ENCODE measurements at places on chromosomes 4 and X.

DNA sequence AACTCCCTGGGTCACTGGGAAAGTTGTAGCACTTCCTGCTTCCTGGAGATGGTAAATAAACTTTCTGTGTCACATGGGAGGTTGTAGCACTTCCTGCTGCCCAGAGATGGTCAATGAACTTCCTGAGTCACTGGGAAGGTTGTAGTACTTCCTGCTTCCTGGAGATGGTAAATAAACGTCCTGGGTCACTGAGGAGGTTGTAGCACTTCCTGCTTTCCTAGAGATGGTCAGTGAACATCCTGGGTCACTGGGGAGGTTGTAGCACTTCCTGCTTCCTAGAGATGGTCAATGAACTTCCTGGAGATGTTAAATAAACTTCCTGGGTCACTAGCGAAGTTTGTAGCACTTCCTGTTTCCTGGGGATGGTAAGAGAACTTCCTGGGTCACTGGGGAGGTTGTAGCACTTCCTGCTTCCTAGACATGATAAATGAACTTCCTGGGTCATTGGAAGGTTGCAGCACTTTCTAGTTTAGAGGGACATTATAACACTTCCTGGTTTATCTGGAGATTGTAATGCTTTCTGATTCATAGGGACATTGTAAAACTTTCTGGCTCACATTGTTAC, 62.3 kb upstream of the CD99 start:
- no peak for DNase-seq

GRCh38 chrX:69021141-69021960, 143.9 kb downstream of the PJA1 start:
- no peak for DNase-seq

GRCh38 chr4:88823058-88823919, 125.7 kb upstream of the NAP1L5 start:
- DNase-seq = peak; percentile 5

DNA sequence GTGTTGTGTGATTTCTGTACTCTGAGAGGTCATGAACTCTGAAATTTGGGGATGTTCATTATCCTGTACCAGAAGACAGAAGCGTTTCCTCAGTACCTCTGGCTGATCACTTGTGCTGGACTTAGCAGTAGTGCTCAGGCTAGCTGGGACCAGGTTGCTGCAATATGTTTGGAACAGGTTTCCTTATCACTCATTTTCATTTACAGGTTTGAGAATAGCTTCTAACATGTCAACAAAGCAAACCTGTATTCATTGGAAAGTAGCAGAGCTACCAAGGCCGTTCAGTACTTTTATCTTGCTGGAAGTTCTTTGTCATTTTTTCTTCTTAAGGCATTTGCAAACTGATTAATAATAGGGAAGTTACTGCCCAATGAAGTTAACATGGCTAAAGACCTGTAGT, 242.9 kb upstream of the ANKRD50 start:
- no peak for DNase-seq

- no peak for DNase-seq
These were observed 57.1 kb downstream of the PDLIM5 start for GRCh38 chr4:94508806-94509205.

DNA sequence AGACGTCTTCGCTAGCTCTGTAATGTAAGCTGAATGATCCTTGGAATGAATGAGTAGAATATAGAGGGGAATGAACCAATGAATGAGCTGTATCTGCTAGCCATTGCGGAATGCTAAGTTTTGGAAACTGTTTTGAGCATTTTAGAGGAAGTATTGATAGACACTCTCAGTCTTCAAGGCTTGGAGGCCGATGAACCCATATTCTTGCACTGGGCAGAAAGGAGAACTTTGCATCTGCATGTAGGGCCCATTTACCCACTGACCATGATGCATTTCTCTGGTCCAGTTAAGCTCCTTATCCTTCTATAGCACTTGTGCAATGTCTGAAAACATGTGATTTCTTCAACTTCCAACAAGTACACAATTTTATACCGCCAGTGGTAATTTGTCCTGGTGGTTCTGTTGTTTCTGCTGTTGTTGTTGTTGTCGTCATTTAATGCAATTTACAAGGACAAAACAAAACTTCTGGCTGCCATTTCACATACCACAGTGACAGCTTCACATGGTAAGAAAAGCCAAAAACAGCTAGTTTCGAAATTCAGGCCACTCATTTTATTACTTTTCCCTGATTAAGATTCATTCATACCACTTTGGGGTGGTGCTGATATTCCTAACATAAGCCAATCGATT, 85.0 kb upstream of the MTM1 start:
- no peak for DNase-seq

- no peak for DNase-seq
These were observed 126.7 kb upstream of the EDNRA start for GRCh38 chr4:147354237-147354636.

DNA sequence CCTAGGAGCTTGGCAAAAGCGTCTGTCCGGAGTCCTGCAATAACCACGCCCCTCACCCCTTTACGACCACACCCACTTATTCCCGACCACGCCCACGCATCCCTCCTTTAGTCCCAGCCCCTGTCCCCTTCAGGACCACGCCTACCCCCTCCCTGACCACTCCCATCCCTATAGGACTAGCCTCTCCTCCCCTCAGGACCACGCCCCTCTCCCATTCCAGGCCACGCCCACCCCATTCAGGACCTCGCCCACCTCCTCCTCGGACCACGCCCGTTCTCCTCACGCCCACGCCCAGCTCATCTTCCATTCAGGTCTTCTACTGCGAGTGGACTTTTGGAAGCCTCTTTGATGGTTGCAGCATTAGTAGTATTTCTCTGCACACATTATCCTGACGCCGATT, 131.2 kb upstream of the STX18 start:
- no peak for DNase-seq

DNA sequence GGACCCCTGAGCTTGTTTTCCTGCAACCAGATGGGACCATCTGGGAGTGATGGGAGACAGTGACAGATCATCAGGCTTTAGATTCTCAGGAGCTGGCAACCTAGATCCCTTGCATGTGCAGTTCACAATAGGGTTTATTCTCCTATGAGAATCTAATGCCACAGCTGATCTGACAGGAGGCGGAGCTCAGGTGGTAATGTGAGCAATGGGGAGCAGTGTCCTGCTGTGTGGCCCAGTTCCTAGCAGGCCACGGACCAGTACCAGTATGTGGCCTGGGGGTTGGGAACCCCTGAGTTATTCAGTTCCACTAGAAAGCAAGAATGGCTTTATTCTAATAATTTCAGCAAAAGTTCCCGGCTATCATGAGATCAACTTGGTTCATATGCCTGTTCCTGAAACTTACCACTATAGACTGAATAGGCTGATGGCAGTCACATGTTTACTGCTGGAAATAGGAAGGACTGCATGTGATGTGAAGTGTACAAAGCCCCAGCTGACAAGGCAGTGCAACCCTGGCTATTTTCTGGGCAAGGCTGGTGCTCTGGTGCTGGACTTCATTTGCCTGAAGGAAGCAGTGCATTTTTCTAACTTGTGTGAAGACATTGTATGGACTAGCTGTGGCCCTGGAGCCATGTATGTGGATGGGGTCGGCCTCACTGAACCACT, 107.2 kb downstream of the SPRY1 start:
- DNase-seq = no peak

DNA sequence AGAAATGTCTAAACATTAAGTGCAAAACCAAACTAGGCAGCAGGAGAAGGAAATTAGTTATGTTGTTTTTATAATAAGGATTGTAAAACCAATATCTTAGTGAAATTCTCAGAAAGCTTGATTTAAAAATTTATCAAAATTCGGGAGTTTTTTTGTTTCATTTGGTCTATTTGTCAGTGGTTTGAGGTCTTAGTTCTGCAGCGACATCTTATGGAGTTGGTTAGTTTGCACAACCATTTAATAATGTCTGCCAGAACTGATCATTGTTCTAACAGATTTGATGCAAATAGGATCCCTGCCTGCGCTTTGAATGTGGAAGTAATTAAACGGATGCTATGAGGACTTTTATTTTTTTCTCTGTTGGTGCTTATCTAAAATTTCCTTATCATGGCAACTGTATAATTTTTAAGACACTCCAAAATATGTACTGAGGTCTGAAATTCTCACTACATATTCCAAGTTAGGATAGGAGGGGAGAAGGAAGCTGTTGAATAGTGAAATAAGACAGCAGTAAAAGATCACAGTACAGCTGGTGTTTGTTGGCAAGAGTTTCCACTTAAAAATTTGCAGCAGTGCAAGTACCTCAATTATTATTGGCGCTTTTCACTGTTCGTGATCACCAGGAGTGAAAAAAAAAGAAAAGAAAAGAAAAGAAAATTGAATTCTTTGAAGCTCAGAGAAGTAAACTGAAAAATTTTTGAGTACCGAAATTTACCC, 2521.4 kb downstream of the ARAP2 start:
- no peak for DNase-seq

DNA sequence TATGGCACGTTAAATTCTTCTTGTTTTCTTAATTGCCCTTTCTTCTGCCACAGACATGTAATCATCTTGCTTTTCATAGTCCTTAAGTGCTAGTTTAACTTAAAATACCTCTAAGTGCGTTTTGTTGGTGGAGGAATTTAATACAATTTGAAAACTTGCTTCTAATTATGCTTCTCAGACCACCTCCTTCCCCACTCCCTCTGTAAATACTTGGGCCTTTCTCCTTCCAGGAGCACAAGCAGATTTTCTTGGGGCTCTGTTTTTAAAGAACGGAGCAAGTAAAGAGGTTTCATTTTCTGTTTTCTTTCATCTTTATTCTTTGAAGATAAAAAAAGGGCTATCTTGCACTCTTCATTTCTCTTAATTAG, 559 bp upstream of the PCDH18 start:
- no peak for DNase-seq

- no peak for DNase-seq
These were observed 11.0 kb downstream of the TRMT44 start for GRCh38 chr4:8451440-8452182.

- no peak for DNase-seq
These were observed 957 bp downstream of the PPP2R2C start for GRCh38 chr4:6471307-6472007.

- DNase-seq = no peak
These were observed 288.4 kb downstream of the KLHL4 start for GRCh38 chrX:87805829-87806490.

- no peak for DNase-seq
These were observed 1191.8 kb downstream of the ARAP2 start for GRCh38 chr4:35052546-35052945.

DNA sequence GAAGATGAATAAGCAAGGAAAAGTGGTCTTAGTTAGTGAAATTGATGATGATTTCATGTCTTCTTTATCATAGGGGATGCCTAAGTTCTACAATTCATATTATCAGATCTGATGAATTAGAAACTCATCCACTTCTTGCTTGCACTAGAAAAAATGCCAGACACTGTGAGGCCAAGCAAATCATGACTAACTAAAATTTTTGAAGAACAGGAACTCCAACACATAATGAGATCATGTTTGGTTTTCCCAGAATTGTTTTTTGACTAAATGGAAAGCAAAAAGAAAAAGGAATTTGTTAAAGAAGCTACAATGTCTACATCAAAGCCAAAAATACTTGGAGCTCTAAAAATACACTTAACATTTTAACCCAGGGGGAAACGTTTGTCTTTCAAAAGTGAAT, 120.4 kb downstream of the ARSF start:
- DNase-seq = no peak

GRCh38 chr4:123397144-123398065, 810 bp downstream of the SPRY1 start:
- peak; percentile 12 for DNase-seq

DNA sequence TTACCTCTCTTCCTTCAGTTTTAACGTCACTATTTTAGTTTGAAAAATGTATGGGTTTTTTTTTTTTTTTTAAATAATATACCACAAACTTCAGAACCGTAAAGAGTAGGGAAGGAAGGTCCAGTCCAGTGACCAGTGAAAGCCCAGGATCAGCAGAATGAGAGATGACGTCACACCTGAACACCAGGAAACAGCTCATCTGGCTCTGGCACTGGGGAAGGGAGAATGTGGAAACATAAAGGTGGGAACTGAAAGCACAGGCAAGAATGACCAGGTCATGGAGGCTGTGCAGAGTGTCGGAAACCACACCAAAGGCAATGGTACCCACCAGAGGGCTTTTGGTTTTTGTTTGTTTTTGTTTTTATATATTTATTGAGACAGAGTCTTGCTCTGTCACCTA, 141.2 kb downstream of the DHX15 start:
- DNase-seq = no peak

DNA sequence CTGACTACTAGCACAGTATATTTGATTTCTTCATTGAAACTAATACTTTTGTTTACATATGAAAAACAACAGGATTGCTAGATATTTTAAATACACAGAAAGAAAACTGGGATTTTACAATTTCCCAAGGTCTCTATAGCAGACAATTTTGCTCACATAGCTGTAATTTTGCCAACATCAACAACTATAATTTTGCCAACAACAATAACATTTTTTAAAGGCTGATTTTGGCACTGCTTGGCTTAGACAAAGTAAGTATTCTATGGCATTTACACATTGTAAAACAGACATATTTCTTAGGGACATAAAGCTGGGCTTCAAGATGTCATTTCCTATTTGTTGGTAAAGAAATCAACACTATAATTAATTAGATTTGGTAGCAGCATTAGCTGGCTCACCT, 922.1 kb downstream of the RAB28 start:
- no peak for DNase-seq

DNA sequence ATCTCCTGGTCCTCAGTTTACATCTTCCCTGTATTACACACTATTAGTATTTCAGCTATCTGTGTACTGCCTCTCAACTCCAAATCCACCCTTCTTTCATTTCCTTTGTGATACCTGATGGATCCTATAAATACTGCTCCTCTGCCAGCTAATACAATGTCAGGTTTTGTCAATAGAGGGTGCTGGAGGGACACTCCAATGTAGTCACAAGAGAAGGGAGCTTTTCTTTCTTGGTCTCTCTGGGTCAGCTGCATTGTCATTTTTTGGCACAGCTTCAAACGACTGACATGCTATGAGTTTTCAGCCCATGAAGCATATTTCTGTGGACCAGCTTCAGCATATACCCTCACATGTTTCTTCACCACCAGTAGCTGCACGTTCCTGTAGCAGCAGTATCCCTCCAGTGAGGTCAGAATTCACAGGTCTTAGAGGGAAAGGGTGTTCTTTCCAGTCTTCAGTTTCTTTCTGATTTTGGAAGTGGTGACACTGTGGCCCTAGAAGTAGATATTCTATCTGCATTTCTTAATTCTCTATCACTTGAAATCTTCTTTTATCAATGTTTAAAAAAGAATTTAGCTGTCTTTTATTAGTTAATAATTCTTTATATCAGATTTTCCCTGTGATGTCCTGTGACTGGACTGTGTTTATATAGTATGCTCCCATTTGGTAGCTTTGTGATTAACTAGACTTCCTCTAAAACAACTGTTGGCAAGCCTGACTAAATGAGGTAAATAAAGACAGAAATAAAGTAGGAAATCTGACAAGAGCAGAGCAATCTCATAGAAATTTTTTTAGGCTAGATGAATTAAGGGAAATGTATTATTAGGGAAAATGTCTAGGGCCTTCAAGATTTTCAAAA, 60.6 kb downstream of the GABRA2 start:
- no peak for DNase-seq

DNA sequence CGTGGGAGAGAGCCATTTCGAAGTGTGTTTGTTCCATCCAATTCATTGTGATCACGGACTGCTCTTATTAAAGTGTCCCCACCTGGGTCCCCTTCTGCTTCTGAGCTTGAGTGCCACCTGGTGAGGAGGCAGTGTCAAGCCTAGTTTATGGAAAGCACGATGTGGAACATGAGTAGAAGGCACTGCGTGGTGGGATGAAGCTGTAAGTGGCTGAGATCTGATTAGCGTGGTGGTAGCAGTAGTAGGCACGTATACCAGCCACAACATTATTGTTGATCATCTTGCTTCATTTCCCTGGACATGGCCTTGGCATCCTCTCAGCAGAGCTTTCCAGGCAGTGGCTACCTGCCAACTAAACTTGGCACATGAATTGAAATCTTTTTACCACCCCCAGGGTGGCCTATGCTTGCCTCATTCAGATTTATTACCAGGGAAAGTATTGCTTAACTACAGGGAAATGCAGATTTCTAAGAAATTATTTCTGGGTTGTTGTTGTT, 46.4 kb downstream of the GPAT3 start:
- DNase-seq = no peak

All from activated CD8-positive, alpha-beta memory T cell treated with anti-CD3 and anti-CD28 coated beads for 1 hour (primary cell).